IPS DF 19.7 (cell line): ENCODE measurements at places on chromosomes 1 and 21.

GRCh38 chr1:32929366-32929765 lies 28.2 kb upstream of the TMEM54 start:
- no peak for DNase-seq

- DNase-seq = no peak
These were observed 57.8 kb downstream of the SLC35D1 start for GRCh38 chr1:66996018-66996682.

DNA sequence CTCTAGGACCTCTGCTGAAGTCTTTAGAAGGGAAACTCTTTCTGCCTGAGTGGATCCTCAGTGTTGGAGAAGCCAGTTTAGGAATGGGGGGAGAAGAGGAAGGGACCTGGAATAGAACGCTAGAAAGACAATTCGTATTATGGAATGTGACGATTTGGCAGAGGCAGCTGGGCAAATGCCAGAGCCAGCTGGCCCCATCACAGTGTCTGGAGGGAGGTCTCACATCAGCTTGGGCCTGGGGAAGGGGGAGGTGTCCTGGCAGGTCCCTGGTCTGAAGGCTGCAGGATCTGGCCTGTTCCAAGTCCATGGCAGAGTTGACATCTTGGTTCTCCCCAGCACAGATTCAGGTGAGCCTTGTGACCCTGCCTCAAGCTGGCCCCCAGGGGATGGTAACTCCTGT lies 11.3 kb downstream of the TMCC2 start:
- DNase-seq = no peak

GRCh38 chr1:20081353-20081810 lies 11.4 kb downstream of the PLA2G5 start:
- no peak for DNase-seq

- no peak for DNase-seq
These were observed 2.1 kb upstream of the LCE2C start for GRCh38 chr1:152673016-152673415.

DNA sequence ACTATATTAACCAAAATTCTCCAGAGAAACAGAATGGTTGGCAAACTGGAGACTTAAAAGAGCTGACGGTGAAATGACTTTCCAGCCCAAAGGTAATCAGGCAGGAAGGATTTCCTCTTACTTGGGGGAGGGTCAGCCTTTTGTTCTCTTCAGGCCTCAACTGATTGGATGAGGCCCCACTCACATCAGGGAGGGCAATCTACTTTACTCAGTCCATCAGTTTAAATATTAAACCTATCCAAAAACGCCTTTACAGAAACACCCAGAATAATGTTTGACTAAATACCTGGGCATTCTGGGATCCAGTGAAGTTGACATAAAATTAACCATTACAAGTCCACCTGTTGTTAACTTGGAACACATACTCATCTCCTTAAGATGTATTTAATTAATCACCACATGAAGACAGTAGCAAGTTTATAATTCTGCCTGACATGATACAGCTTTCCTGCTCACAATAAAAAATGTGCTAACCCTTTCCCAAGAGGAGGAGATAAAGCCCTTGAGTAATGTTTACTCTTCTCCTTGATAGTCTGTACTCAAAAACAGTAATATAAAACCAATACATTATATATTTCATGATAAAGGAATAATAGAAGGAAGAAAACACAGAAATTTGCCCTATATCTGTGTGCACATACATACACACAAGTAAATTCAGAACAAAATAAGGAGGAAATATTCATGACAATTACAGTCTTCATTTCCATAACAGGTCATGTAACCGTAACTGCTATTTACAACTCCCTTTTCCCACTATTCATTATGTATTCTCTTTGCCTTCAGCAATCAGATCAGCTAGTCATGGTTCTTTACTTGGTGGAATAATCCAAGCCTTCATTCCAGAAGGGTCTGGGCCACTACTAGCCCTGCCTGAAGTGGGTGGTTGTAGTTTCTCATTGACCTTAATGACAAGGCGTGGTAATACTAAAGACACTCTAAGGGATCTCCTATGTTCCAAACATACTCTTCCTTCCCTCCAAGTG lies 107.5 kb upstream of the RUNX1 start:
- no peak for DNase-seq
